Stimulated activated CD8-positive, alpha-beta memory T cell treated with anti-CD3 and anti-CD28 coated beads, Interleukin-4, amount 100 ng/mL, for 4 hours (primary cell): ENCODE measurements at places on chromosomes 11 and 22.

- DNase-seq: peak; percentile 50
Measured at GRCh38 chr22:38873469-38874411, 1.7 kb upstream of the CBX6 start.

DNA sequence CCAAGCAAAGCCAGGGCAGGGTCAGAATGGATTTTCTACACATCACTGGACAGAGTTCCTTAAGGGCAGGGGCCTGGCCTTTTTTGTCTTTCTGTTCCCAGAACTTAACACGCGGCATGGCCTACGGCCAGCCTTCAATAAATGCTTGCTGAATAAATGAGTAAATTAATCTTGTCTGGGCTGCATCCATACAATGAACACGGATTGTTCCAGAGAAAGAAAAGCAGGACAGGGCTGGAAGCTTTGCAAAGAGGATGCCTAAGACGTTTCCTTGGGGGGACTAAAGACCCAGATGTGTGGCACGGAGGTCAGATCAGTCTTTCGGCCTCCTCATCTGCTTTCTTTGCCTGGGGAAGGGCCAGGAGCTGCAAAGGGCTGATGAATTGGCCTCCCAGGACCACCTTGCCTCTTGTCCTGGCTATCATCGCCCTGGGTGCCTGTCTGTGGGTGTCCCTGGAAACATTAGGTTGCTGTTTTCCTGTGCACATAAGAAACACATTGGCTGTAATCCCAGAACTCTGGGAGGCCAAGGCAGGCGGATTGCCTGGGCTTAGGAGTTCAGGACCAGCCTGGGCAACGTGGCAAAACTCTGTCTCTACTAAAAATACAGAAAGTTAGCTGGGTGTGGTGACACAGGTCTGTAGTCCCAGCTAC, 20.8 kb upstream of the RFPL3 start:
- no peak for DNase-seq

DNA sequence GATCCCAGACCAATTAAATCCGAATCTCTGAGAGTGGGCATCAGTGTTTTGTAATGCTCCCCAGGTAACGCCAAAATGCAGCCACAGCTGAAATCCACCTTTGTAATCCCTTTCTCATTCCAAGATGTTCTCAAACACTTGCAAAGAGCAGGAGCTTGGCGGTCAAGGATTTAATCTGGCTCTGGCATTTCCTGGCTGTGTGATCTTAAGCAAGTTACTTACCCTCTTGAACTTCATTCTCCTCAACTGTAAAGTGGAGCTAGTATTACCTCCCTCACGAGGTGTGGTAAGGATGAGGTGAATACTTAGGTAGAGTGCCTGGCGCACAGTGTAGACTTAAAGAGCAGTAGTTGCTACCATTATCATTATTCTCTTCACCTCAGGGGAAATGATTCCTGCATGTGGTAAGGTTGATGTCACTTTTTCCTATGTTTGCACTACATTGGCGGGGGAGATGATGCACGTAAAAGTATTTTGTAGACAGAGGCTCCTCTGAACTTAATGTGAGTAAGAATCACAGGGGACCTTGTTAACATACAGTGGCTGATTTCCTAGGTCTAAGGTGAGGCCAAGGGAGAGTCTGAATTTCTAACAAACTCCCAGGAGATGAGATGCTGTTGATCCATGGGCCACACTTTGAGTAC, 210.4 kb upstream of the PITPNB start:
- no peak for DNase-seq

- no peak for DNase-seq
Measured at GRCh38 chr11:6319704-6320410, 444 bp downstream of the CAVIN3 start.

DNA sequence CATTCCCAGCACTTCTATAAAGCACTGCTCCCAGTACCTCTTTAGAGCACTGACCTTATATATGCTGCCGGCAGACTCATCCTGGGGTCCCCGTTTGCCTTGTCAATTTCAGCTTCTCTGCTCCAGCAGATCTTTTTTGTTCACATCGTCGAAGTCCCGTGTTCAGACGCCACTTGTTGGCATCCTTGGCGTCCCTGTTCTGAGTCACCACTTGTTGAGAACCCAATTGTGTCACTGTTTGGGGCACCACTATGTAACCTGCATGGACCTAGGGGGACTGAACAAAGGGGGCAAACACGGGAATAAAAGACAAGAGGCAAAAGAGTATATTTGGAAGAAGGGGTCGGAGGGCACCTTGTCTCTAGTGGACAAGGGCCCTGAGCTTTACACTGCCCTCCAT, 25.5 kb downstream of the OR10A6 start:
- no peak for DNase-seq

DNA sequence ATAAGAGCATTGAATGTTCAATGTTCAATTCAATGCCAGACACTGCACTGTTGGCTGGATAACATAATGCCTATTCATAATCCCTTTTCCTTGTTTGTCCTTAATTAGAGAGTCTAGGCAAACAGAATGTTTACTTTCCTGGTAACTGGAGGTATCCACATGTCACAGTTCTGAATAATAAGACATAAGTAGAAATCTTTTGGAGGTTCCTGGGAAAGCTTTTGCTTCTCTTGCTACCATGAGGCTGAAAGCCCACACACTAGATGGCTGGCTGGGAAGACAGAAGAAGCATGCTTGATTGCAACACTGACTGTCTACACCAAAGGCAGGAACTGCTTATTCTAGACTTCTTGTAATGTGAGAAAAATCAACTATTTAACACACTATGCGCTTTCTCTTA, 79.5 kb downstream of the GAB2 start:
- DNase-seq: no peak

- no peak for DNase-seq
Measured at GRCh38 chr11:76701294-76702040, 30.9 kb upstream of the LRRC32 start.

DNA sequence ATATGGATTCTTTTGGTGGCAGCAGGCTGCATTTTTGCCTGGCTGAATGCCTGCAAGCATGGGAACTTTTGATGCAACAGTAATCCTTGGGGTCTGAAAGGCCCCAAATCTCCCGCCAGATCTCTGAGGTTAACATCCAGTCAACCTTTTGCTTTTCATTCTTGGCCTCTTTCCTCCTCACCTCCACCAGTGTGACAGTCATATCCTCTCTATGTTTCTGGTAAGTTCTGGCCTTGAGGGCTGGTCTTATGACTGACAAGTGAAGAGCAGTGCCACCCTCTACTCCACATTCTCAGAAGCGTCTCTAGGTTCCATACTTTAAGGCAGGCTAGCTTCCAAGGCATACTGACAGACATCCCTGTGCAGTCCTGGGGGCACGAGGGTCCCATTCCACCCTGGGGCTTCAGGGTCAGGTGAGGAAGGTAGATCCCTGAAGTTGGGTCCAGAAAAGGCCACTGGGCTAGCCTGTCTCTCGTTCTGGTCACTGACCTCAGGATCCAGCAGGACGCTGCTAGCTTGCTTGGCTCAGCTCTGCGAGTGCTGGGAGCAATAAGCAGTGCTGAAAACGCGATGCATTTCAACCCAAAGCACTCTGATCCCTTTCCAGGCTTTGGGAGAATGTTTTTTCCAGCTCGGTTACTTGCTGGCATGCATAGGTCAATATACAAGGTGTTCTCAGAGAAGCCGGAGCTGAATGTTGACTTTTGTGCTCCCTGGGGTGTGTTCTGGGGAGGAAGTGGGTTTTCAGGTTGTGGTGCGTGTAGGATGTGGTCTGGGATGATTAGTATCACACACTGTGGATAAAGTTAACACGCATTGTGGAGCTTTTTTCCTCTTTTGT, 75.2 kb downstream of the PTPRJ start:
- no peak for DNase-seq

DNA sequence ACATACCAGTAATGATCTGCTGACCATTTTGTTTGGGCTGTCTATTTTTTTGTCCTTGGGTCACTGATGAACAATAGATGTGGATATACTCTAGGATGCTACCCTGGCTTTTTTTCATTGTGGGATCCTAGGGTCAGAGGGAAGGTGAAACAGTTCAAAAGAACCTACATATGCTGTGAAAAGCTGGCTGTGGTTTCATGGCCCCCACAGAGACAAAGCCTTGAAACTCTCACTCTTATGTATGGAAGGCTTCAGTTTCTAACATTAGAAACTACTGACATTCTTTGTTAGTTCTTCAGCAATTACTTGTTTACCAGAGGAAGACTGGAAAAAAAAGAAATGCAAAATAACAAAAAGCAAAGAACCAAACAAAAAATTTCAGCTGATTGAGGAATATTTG, 250.7 kb downstream of the FAT3 start:
- no peak for DNase-seq

- no peak for DNase-seq
Measured at GRCh38 chr22:23176645-23177027, 3.7 kb upstream of the BCR start.

- DNase-seq: no peak
Measured at GRCh38 chr22:19210188-19210587, 31.7 kb upstream of the SLC25A1 start.

DNA sequence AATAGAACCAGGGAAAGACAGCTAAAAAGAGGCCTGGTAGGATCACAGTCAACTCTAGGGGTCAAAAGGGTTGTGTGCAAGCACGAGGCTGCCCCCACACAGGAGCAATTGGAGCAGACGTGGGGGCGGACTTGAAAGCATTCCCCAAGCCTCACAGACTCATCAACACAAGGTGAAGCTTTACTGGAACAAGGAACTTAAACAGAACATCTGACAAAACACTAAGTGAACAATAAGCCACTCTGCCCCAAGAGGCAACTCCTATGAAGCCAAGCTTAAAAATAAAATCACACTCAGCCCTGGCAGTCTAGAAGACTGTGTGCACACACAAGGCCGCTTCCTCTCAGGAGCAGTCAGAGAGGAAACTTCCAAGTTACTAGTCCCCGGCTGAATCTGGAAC, 32.2 kb upstream of the TEAD1 start:
- no peak for DNase-seq

GRCh38 chr11:8415195-8415594, 151.5 kb upstream of the LMO1 start:
- no peak for DNase-seq

- DNase-seq: no peak
Measured at GRCh38 chr11:18700375-18700774, 1.8 kb downstream of the TMEM86A start.

DNA sequence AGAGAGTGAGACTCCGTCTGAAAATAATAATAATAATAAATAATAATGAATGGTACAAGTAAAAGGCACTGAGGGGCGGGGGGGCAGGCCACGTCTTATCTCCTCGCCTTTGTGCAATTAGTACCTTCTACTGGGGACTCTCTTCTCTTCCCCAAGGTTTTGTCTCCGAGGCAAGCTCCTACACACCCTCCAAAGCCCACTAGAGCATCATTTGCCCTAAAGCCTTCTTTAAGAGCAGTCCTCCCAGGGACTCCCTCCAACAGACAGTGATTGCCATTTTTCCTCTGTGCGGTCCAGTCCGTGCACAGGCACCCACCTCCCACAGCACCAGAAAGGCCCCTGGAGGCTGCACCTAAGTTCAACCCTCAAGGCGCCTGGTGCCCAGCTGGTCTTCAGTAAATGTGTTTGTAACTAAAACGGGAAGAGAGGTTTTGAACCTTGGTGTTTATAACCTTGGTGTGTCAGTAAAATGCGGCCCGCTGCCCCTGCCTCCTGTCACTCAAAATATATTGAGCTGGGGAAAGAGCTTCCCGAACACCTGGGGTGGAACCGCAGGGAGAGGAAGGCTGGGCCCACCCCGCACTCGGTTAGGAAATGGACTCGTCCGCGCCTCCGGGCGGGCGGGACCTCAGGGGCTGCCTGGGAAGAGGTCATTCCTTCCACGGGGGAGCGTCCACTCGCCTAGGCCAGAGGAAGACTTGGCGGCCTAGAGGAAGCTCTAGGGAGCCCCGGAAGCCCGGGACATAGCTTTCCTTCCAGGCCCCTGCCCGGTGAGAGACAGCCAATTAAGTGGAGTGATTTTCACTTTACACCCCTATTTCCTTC, 4.7 kb upstream of the KDELR3 start:
- DNase-seq: no peak

- no peak for DNase-seq
Measured at GRCh38 chr11:1832920-1833295, 1.9 kb upstream of the SYT8 start.

- no peak for DNase-seq
Measured at GRCh38 chr11:4455419-4455818, 6.3 kb downstream of the OR52K2 start.

DNA sequence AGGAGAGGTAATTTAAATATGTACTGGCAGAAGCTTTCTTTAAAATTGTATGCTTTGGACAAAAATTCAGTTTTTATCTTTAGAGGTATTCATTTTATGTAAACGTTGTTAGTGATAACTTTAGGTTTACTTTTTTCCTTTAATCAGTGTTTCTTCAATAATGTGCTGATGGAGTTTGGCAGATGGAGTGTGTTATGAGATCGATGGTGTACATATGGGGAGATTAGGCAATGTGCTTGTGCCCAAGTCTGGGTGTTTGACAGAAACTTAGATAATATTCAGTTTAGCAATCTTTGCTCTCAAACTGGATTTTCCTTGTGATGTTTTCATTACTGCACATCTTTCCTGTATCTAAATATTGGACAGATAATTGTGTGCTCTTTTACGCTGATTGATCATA, 425.4 kb downstream of the JRKL start:
- DNase-seq: no peak

GRCh38 chr11:66339162-66339675, 3.0 kb upstream of the RIN1 start:
- DNase-seq: no peak

GRCh38 chr11:35040221-35040942, 98.6 kb upstream of the CD44 start:
- peak; percentile 39 for DNase-seq

- no peak for DNase-seq
Measured at GRCh38 chr11:121415856-121416255, 36.3 kb upstream of the SORL1 start.

- DNase-seq: no peak
Measured at GRCh38 chr11:110038201-110038600, 55.0 kb upstream of the ZC3H12C start.

- no peak for DNase-seq
Measured at GRCh38 chr11:94031625-94032024, 10.5 kb downstream of the HEPHL1 start.

- no peak for DNase-seq
Measured at GRCh38 chr11:62427630-62428233, 8.9 kb downstream of the SCGB1A1 start.

GRCh38 chr11:8227156-8228152, 36.2 kb downstream of the LMO1 start:
- DNase-seq: no peak

GRCh38 chr11:46582588-46582987, 11.2 kb downstream of the AMBRA1 start:
- DNase-seq: no peak

GRCh38 chr11:132993991-132994502, 538.3 kb downstream of the OPCML start:
- DNase-seq: no peak

DNA sequence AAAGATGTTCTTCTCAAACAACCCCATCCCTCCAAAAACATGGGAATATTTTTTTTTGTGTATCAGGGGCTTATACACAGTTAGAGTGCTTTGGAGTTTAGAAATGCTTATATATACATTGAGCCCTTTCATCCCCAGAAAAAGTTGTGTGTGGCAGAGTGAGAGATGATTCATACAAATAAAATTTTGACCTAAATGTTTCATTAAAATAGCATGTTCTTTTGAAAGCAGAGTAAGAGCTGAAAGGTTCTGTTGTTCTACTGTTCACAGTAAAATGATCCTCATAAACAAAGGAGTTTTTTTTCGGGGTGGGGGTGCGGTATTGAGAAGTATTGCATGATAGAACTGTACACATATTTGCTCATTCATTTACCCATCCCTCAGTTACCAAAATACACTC, 512.4 kb downstream of the DLG2 start:
- no peak for DNase-seq

- no peak for DNase-seq
Measured at GRCh38 chr11:55172734-55173415, 89.1 kb upstream of the TRIM48 start.

- no peak for DNase-seq
Measured at GRCh38 chr11:8488395-8488794, 105.6 kb downstream of the STK33 start.
